ACHN (cell line): ENCODE measurements at places on chromosomes 5 and 9.

DNA sequence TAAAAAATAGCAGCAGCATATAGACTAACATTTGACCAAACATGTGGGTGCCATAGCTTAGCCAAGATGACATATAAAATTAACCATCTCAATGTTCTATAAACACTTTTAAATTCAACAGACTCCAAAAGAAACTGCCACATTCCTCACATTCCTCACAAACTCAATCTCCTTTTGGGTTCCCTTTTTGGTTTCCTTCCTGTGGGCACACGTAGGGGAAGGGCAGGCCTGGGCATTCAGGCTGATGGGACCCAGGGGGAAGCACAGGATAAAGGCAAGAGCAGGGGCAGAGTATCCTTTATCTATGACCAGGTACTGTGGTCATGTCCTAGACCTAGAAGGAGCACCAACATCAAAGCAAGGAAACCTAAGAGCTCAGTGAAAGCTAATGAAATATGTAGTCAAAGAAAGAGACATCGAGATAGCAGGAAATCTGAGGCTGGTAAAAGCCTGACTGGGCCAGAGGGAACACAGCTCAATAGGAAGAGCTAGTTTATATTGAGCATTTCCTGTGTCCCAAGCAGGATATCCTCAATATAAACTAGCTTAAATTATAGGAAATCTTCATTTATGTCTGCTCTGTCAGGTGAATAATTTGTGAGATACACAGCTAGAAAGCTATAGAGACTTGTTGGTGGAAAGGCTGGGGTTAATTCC is 13.6 kb upstream of the ERAP1 start:
- peak; percentile 10 for DNase-seq

DNA sequence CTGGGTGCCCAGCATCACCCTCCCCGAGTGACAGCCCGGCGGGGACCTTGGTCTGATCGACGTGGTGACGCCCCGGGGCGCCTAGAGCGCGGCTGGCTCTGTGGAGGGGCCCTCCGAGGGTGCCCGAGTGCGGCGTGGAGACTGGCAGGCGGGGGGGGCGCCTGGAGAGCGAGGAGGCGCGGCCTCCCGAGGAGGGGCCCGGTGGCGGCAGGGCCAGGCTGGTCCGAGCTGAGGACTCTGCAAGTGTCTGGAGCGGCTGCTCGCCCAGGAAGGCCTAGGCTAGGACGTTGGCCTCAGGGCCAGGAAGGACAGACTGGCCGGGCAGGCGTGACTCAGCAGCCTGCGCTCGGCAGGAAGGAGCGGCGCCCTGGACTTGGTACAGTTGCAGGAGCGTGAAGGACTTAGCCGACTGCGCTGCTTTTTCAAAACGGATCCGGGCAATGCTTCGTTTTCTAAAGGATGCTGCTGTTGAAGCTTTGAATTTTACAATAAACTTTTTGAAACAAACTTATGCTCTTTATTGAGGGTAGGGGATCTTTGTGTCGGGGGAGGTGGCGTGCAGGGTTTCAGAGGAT is 1.3 kb downstream of the GADD45G start:
- DNase-seq: peak; percentile 82

GRCh38 chr5:885529-885928 is 7.1 kb downstream of the BRD9 start:
- no peak for DNase-seq

GRCh38 chr5:104353371-104353770 is 790.8 kb upstream of the NUDT12 start:
- no peak for DNase-seq

DNA sequence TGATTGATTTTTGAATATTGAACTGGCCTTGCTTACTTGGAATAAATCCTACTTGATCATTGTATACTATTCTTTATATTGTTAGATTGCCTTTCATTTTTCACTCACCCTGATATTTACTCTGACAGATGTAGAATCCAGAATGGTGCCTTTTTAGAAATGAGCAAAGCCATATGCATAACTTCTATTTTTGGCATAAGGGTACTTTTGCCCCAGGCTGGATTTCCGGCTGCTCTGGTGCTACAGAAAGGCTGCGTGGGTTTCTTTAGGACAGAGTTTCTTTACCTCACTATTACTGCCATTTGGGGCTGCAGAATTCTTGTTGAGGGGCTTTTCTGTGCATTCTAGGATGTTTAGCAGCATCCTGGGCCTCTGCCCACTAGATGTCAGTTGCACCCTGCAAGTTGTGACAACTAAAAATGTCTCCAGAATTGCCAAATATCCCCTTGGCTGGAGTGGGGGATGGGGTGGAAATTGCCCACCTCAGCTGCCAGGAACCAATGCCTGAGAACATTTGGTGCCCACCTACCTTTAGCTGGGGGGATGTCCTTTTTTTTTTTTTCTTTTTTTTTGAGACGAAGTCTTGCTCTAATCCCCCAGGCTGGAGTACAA is 50.1 kb downstream of the SLC36A1 start:
- DNase-seq: no peak

- peak; percentile 16 for DNase-seq
Measured at GRCh38 chr5:1343931-1344901, 683 bp downstream of the CLPTM1L start.

DNA sequence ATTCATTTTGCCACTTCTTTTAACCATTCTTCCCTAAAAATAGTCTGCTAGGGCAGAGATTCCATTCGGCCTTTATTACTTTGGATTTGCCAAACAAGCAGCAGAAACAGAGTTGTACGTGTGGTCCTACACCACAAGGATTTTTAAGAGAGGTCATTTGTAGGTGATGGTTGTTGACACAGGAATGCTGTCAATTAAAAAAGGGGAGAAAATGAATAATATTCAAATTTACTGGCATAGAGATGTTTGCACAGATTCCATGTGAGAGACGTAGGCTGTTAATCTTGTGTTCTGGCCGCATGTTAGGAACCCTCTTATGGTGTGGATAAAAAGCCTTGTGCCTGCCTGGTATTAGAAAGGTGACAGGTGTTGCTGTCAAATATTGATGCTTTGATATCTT is 34.9 kb downstream of the TRIO start:
- DNase-seq: no peak

GRCh38 chr9:127035423-127035822 is 87.0 kb downstream of the ANGPTL2 start:
- no peak for DNase-seq

GRCh38 chr5:105504-106070 is 13.6 kb downstream of the PLEKHG4B start:
- DNase-seq: no peak

DNA sequence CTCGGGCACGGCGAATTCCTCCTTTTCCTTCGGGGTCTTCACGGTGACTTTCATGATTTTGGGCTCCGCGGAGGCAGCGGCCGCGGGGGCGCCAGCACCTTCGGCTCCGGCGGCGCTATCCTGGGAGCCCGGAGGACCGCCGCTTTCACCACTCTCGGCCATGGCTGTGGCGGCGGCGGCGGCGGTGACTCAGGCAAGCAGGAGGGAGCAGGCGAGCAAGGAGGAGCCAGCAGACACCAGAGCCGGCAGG is 315 bp downstream of the UBQLN1 start:
- DNase-seq: peak; percentile 67

- DNase-seq: no peak
Measured at GRCh38 chr5:82290908-82291307, 12.8 kb upstream of the RPS23 start.

DNA sequence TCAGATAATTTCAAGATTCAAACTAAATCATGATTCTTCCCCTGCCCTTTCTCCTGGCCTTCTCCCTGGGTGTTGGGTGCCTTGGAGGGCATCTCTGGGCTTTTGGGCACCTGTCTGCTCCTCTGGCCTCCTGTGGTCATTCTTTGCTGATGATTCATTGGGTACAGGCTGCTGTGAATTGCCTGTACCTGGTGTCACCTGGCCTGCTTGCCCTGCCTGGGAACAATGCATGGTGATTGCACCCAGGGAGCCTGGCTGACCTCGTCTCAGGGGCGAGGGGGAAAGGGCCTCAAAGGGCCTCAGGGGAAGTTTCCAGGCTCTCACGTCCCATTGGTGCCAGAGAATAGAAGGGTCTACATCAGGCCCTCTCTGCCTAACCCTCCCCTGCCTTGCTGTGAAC is 20.1 kb upstream of the CKMT2 start:
- DNase-seq: no peak

GRCh38 chr5:61319388-61320146 is 12.5 kb upstream of the ZSWIM6 start:
- DNase-seq: no peak

- DNase-seq: peak; percentile 42
Measured at GRCh38 chr5:139746691-139747582, 48.7 kb upstream of the PSD2 start.

- DNase-seq: no peak
Measured at GRCh38 chr9:25418974-25419373, 259.3 kb downstream of the TUSC1 start.

DNA sequence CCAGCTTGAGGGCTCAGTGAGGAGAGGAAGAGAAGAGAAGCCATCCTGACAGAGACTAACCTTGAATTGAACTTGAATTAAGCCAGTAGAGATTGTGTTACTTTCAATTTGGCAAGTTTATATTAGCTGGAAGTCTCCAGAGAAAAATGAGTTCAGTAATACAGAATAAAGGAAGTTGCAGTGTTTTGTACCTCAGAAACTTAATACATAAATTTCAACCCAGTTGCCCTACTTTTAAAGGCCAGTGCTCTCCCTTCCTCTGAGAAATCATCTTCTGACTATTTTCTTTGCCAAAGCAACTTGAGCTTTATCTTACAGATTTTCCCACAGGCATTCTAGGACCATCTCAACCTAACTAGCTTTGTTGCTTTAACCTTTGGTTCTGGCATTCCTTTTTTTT is 231.0 kb upstream of the GAS1 start:
- DNase-seq: no peak

DNA sequence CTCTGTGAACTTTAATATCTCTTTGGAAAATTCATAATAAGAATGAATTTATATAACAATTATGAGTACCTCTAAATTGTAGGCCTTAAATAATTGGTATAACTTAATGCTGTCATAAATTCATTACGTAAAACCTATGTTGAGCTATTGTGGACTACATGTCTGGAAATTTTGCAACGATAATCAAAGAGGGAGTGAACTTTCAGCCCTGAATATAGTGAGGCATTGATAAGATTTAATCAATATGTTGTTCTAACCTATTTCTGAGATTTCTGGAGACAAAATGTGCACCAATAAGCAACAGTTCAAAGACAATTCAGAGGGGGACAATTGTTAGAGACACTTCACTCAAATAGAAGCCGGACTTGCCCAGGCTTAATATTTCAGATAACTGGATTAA is 499.4 kb downstream of the ELAVL2 start:
- DNase-seq: no peak

DNA sequence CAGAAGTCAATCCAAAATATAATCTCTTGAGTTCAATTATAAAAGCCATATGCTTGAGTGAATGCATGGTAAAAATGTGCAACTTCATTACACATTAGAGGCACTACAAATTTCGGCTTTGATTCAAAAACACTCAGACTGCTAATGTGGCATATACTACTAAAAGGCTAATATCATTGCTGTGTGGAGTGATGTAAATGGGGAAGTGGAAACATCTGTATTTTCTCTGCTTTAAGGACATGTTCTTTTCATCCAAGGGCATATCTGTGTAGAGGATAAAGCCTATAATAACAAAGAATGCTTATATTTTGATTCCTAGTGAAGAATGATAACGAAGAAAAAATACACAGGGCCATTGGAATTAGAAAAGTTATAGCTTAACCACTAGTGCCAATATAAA is 643.9 kb upstream of the ZNF608 start:
- DNase-seq: no peak

DNA sequence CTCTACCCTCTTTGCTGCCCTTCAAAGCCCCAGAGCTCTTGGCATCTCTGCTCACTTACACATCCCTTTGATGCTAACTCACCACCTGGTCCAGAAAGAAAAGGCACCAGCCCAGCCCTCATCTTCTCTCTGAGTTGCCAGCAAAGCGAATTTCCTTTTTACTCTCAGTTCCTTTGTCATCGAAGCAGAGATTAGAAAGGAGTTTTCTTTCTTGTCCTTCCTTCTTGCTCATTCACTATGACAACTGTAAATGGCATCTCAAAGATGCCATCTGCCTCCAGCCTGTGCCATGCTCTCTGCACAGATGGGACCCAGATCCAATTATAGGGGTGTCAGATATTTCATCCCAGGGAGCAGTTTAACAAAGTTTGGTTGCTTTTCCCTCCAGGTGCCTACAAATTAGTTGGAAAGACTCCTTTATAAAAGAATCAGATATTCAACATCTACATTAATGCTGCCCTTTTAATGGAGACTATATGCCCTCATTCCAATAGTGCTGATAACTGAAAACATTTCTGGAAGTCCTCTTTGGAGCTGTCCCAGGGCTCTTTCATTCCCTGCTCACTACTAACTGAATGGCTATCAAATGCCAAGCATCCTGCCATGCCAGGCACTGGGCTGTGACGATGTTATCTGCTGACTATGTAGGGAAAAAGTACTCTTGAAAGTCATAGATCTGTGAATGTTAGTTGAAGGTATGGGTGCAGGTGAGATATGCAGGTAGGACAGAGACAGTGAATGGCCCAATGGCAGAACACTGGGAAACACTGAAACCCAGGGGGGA is 58.9 kb downstream of the SUSD1 start:
- DNase-seq: peak; percentile 18

DNA sequence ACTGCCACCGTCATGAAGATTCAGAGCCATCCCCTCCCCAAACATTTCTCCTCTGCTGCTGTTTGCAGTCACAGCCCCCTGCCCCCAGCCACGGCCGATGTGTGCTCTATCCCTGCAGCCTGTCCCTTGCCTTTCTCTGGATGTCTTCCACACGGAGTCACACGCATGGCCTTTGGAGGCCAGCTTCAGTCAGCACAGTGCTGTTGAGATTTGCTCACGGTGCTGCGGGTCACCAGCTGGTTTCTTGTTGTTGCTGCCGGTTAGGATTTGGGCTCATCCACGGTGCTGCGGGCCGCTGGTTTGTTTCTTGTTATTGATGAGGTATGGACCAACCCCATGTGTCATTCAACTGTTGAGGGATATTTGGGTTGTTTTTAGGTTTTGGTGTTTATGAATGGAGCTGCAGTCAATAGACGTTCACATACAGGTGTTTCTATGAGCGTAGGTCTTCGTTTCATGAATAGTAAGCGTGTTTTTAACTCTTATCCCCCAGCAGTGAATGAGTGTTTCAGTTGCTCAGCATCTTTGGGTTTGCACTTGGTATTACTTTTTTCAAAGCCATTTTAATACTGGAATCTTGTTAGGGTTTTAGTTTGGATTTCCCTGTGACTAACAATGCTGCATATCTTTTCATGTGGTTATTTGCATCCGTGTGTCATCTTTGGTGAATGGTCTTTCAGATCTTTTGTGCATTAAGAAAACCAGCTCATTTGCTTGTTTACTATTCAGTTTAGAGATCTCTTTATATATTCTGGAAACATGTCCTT is 57.6 kb downstream of the AHRR start:
- DNase-seq: no peak

- no peak for DNase-seq
Measured at GRCh38 chr9:76552751-76553455, 93.9 kb downstream of the GCNT1 start.
